ENCODE measurements at places on chromosomes 5 and 9.

- no peak for DNase-seq
Measured at GRCh38 chr5:180313677-180314505, 22.0 kb upstream of the MAPK9 start.

GRCh38 chr5:58172946-58173345 lies 286.9 kb downstream of the PLK2 start:
- no peak for DNase-seq

DNA sequence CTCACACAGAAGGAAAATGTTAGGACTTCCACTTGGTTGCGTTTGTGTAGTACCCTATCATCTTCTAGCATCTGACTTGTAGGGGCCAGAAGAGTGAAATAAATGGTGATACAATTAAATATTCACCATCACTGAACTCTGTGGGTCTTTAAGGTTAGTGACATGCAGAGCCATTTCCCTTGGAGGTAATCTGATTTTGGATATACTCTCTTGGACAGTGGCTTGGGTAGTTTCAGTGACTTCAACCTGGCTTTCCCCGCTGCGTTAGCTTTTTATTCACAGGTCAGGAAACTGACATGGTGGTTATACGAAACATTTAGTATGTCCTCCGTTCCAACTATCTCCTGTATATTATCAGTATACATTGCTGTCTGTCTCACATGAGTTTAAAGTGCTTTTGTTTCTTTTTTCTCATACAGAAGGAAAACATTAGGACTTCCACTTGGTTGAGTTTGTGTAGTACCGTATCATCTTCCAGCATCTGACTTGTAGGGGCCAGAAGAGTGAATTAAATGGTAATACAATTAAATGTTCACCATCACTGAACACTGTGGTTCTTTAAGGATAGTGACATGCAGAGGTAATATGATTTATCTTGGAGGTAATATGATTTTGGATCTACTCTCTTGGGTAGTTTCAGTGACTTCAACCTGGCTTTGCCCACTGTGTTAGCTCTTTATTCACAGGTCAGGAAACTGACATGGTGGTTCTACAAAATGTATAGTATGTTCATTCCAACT lies 883.6 kb downstream of the TAF11L14 start:
- no peak for DNase-seq

DNA sequence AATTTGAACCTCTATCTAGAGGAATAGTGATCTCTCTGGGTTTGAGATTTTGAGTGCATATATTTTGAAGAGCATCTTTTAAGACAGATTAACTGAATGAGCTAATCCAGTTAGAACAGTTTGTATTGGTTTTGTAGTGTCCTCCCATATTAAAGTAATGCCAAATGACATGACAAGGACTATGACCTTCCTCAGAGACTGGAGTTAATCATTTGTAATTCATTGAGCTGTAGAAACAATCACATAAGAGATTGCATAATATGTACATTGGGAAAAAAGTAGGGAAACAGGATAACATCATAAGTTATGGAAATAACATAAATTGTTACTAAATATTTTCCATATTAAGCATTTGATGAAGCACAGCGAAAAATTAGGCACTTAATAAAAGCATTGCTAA lies 45.8 kb upstream of the PRDM9 start:
- no peak for DNase-seq

GRCh38 chr5:53480416-53481158 lies at the start of gene FST:
FST (plus strand) TSS chr5:53480629; CDS start chr5:53480792, 163 bp downstream.
- no peak for DNase-seq

- no peak for DNase-seq
Measured at GRCh38 chr5:41842777-41843176, 27.4 kb downstream of the OXCT1 start.

- peak; percentile 54 for DNase-seq
Measured at GRCh38 chr9:127980060-127980705, 606 bp downstream of the EEIG1 start.

DNA sequence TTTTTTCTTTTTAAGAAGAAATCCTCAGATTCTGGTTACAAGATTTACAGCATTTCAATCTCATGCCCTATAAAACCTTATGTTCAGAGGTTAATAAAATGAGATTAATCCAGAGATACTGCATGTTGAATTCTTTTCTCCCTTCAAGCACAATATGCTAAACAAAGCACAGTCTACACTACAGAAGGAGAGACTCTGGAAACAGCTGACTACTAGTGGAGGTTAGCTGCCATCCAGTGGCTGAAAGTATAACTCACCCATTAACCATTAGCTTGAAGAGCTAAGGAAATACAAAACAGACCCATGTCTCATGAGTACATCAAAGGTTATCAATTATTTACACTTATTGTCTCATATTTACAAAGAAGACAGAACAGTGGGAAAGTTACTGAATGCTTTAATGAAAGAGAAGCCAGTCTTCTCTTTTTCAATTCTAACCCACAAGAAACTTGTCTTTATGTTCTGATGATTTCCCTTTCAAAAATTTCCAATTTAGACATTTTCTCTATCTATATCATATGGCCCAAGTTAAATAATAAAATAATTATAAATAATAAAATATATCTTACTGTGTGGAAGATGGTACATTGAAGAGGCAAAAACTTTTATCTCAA lies 12.7 kb upstream of the DNAH5 start:
- peak; percentile 78 for DNase-seq

GRCh38 chr9:135490980-135491464 lies 9.5 kb upstream of the MRPS2 start:
- no peak for DNase-seq

DNA sequence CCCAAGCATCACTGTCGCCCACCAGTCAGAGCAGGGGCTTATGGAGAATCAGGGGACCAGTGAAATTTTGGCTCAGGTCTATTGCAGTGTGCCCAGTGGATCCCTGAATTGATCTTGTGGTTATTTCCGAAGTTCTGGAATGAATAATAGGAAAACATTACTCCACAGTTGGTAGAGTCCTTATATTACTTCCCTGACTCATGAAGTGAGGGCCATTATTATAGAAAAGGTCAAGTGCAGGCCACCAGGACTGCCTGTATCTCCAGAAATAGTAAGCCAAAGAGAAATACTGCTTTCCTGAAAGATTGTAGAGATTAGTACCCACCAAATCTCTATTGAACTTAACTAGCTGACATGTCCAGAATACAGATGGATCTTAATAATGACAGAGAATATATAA lies 335.0 kb downstream of the NPR3 start:
- no peak for DNase-seq

DNA sequence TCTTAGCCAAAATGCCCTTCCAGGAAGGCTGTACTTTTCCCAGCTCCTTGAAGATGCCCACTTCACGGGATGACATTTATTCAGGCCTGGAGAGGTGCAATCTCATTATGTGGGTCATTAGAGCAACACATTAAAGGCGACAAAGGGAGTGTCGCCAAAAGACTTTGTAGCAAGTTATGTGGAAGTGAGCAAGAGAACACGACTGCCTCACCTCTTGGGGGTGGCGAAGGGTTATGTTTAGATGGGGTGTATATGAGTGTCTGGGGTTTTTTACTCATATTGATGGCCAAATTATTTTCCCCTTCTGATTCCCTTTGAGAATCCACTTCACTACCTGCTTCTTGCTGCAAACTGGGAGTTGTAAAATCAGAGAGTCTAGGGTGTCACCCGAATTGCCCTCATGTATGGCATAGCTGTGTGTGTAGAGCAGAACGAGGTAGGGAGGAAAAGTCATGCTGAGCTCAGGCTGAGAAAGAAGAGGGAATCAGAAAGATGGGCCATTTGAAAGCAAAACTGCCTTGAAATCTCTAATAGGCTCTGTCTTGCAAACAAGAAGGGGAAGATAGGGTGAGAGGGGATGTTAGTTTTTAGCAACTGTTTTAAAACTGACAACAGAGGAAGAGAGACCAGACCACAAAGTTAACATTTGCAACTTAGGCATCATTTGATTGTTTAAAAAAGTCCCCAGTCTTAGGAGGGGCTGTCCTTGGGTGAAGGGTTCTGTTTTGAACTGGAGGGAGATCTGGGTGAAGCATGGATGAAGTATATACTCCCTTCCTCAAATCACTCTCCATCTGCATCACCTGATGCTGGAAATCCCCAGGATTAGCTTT lies 97.1 kb upstream of the IL12B start:
- DNase-seq, result no peak

- DNase-seq, result peak; percentile 94
Measured at GRCh38 chr9:38208206-38208901, 139.3 kb upstream of the SHB start.

DNA sequence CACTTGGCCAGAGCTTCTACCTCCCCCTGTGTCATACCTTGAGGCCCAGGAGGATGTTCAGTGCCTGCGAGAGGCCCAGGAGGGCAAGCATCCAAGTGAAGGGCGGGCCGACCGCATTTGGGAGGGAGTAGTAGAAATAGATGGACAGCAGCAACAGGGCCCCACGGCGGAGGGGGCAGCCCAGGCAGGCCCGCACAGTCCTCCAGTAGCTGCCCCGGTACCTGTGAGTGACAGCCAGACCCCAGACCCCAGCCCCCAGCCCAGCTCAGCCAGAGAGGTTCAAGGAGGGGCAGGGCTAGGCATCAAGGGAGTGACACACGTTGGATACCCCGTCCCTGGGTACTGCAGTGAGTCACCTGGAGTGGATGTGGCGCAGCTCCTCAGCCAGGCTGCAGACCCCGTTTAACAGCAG lies 1.4 kb downstream of the STING1 start:
- DNase-seq, result peak; percentile 41

- no peak for DNase-seq
Measured at GRCh38 chr5:161925960-161926359, 78.0 kb downstream of the GABRA1 start.

GRCh38 chr9:130196643-130197042 lies 24.4 kb downstream of the NCS1 start:
- no peak for DNase-seq

- DNase-seq, result peak; percentile 71
Measured at GRCh38 chr5:172090976-172091547, 84.6 kb upstream of the FBXW11 start.
